ENCODE measurements at places on chromosomes 2 and 18. TPM values are rescaled to one million over a fixed set of nuclear protein-coding genes. Genes with fewer than 3 reads are reported as not detected.

The CNRIP1 gene
- 70.9 TPM for total RNA-seq

The CAPN14 gene
- 0.13 TPM for total RNA-seq

The RFX8 gene
- total RNA-seq = 9.0 TPM

The SLC11A1 gene
- total RNA-seq = 1.3 TPM

The GALNT3 gene
- total RNA-seq = 1.2 TPM

The HOXD9 gene
- total RNA-seq = 4.3 TPM

The LIMS4 gene
- total RNA-seq = 0.76 TPM

The FSIP2 gene
- 0.78 TPM for total RNA-seq

The D2HGDH gene
- 11.8 TPM for total RNA-seq

The SFTPB gene
- total RNA-seq = not detected

The VAMP5 gene
- 30.2 TPM for total RNA-seq

The CFAP65 gene
- total RNA-seq = 0.22 TPM

The PTPN2 gene
- 47.1 TPM for total RNA-seq

The OTOS gene
- not detected for total RNA-seq

The MARCO gene
- total RNA-seq = not detected

The B3GNT7 gene
- 0.78 TPM for total RNA-seq

The MC4R gene
- total RNA-seq = not detected

The CHRNG gene
- not detected for total RNA-seq

The NCKAP1 gene
- 210 TPM for total RNA-seq

The MERTK gene
- 0.65 TPM for total RNA-seq

The NETO1 gene
- not detected for total RNA-seq

The PDCD1 gene
- total RNA-seq = not detected

The LRRTM4 gene
- total RNA-seq = not detected

The CCBE1 gene
- 49.1 TPM for total RNA-seq

The SPDYA gene
- total RNA-seq = 1.3 TPM

The STPG4 gene
- total RNA-seq = 0.52 TPM

The RGPD3 gene
- 0.65 TPM for total RNA-seq

The CDH19 gene
- 0.11 TPM for total RNA-seq

The KCNF1 gene
- total RNA-seq = not detected

The ST8SIA5 gene
- 0.43 TPM for total RNA-seq

The GAREM1 gene
- 3.0 TPM for total RNA-seq

The DAPL1 gene
- total RNA-seq = not detected
